ENCODE measurements at places on chromosomes 7 and 10.

GRCh38 chr7:83976302-83976701 is 218.3 kb downstream of the SEMA3A start:
- no peak for DNase-seq

- DNase-seq = no peak
Measured at GRCh38 chr10:1343176-1343575, 287.0 kb downstream of the WDR37 start.

DNA sequence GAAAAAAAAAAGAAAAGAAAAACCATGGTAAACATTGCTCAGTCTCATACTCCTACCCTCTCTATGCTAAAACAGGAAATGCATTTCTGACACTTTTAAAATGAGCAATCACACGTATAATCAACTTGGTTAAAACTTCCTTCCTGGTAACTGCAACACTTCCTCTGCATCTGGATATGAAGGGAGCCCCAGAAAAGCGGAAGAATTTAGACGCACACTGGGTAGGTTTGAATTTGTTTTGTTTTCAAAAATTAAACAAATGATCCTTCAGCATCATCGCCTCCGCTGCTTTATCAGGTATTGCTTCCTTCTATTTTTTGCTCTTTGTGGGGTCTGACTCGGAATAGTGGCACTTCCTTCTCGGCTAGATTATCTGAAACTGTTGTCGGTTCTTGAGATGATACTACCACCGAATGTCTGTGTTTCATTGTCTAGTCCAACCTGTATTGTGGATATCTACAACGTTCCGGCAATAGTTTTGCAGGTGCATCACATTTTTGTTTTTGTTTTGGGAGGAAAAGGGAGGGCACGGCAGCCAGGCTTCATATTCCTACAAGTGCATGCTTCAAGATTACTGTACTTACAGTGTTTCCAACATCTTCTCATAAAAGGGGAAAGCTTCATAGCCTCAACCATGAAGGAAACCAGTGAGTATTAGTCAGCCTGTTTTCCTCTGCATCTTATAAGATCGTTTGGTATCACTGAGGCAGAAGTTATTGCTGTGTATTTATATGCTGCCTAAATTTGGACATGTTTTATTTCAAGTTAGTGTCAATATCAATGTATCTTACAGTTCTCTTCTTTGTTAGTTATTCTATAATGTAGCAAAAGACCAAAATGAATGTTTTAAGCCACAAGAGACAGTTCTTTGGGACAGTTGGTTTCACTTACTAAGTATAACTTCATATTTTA is at the start of gene PIK3CG:
PIK3CG (plus strand) TSS at position 153 of the 912 bp plus-strand sequence. CDS start 2,280 bp downstream, outside the sequence.
- DNase-seq = no peak

GRCh38 chr7:1667566-1668395 is 2.3 kb upstream of the ELFN1 start:
- DNase-seq = no peak

DNA sequence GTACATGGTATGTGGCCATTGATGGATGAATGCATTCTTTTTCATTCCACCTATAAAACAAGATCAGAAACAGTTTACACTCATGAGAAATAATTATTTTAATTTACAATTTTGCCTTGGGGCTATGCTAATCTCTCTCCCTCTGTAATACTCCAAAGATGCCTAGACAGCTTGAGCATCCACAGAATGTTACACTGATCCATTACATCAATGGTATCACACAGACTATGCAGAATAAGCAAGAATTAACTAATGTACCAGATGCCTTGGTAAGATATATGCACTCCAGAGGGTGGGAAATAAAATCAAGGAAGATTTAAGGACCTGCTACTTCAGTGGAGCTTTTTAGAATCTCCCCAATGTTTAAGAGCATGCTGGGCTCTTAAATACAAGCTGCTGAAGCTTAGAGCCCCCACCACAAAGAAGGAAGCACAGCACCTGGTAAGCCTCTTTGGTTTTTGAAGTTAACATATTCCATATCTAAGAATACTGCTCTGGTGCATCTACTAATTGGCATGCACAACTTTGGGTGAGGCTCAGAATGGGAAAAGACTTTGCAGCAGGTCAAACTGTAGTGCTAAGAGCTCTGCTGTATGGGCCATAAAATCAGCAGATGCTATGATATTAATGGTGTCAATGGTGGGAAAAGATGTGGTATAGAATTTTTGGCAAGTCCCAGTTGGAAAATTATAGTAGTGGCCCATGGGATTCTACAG is 219.6 kb downstream of the SLC25A13 start:
- DNase-seq = no peak

DNA sequence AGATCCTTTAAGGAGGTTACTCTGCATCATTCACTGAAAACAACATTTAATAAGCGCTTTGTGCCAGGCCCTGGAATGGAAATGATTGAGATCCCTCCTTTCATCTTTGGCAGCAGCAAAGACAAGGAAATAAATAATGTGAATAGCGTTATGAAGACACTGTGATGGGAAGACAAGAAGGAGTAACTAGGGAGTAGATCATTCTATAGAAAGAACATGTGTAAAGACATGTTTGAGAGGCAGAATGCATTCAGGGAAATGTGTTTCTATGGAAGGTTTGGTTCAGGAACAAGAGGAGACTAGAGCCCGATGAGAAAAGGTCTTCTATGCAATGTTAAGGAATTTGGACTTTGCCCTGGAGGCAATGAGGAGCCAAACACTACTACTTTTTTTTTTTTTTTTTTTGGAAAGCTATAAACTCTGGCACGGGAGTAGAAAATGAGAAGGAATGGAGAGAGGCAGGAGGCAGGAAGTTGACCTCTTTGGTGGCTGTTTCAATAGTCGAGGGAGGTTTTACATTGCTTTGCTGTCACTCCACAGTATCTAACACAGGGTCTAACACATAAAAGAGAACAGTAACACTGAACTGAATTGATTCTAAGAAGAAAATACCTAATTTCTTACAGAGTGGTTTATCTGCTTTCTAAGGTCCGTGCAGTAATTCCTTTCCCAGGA is 44.9 kb downstream of the SMURF1 start:
- no peak for DNase-seq

DNA sequence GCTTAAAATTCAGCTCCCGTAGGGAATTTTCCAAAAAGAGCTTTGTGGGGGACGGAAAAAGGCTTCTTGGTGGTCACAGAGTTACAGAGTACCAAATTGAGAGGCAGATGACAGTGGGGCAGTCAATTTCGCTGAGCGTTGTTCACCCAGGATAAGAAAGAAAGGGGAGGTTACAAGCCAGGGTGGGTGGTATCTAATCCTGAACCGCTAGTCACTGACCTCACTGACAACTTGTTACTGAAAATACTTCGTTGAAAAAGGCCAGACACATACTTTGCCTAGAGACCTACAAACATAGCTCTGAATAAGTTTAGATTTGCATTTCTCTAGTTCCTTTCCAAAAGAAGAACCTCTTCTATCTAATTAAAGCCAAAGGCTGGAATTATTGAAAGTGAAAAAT is at the start of gene CTNNA3:
CTNNA3 (minus strand) TSS at position 167 of the 400 bp plus-strand sequence.
- no peak for DNase-seq

DNA sequence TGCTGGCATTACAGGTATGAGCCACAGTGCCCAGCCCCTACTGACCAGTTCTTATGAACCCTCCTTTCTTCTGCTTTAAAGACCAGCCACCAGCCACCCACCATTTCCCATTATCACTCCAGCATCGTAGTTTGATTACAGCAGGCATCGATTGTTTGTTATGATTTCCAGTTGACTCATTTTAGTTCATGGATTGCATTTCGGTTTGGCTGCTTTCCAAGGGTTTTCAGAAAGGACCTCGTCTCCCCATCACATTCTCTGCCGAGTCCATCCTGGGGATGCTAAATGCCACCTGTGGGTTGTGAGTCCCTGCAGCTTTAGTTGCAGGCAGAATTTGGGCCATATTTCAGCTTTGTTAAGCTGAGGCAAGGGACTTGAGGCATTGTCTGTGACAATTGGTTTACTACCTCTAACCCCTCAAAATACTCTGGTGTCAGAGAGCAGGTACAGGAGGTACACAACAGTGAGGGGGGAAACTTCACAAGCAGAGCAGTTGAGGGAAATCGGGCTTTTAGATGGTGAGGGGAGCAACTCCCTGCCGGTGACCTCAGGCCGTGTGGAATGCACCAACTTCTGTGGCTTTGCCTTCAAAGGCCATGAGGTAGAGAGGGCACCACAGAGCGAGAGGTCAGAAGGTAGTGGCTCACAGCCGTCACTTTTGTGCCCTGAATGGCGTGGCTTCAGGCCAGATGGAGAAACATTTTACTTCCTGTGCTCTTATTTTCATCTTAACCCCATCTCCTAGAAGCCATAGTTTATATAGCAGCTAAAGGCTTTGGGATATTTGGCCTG is 203.8 kb downstream of the CCDC3 start:
- no peak for DNase-seq

GRCh38 chr7:82810558-82811259 is 352.0 kb downstream of the PCLO start:
- no peak for DNase-seq

DNA sequence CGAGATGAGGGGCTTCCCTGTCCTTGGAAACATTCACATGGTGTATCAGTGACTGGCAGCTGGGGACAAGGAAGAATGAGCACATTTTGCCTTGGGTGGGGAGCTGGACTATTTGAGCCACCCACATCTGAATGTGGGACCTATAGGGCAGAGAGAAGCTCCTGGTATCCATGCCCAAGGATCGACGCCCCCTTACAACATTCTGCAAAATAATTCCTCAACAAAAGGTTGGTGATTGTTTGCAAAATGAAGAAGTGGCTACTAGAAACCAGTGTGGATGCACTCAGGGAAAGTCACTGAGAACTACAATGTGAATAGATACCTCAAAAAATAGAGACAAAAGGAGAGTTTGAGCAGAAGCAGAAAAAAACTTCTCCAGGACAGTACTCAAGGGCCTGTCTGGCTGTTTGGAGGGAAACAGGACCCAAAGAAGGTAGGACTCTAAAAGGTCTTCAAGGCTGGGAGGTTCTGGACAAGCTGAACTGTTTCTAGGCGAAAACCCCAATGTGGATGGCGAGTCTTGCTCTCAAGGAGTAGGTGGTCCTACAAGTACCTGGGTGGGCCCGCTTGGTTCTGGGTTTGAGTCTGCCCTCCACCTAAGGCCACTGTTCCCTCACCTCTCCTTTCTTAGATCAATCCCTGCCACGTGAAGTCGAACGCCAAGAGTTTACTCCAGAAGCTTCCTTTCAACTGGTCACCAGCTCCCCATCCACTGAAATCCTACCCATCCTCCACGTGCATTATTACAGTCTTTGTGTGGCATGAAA is 125.0 kb upstream of the ZNF746 start:
- DNase-seq = no peak

GRCh38 chr10:10222304-10222841 is 795.3 kb upstream of the CELF2 start:
- DNase-seq = no peak

- DNase-seq = no peak
Measured at GRCh38 chr10:35505241-35505873, 99.8 kb upstream of the GJD4 start.

DNA sequence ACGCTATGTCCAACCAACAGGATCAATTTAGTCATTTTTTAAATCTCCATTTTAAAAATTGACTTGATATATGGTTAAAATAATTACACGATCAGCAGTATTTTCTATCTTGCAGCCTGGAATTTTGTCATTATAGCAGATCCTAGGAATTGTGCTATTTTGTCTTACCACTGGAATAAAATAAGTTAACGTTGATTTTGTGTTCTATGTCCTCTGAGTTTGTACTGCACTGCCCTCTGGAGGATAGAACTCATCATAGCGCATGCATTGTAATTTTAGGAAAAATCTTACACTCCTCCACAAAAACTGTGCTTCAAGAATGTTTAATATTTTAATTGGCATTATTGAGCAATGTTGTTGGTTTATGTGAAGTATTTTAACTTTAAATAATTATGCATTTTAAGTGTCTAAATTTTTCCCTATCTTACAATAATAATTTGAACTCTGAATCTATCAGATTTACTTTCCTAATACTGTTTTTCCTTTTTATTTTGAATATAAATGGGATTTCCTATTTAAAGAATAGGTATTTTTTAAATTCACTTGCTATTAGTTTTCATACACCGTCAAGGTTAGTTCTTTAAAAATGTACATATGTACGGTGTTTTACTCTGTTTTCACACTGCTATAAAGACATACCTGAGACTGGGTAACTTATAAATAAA is 220.1 kb downstream of the PPP1R3A start:
- no peak for DNase-seq

- DNase-seq = no peak
Measured at GRCh38 chr10:59907537-59907917, 1.2 kb upstream of the CCDC6 start.

DNA sequence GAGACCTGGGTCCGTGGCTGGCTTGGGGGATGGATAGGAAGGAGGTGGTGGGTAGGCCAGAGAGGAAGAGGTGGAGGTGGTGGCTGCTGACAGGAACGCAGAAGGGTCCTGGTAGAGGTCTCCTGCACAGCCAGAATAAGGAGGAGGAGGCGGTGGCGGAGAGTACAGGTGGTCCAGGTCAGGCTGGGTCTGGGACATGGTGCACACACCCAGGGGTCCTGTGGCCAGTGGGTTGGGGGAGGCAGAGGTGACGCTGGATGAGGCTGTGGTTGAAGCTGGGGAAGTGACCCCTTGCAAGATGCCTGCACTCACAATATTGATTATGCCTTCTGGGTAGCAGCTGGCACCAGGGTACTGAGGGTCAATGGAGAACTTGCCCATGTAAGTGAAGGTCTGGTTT is 2.2 kb downstream of the EGR2 start:
- DNase-seq = no peak

Measured in natural killer cell treated with Interleukin-12 subunit alpha and Interleukin-12 subunit beta and Interleukin-15 and Interleukin-18, amount 100 ng/mL, for 72 hours (primary cell).